ENCODE measurements at places on chromosomes 5 and 9.

GRCh38 chr9:110410961-110411360, 73.3 kb upstream of the TXNDC8 start:
- no peak for DNase-seq

DNA sequence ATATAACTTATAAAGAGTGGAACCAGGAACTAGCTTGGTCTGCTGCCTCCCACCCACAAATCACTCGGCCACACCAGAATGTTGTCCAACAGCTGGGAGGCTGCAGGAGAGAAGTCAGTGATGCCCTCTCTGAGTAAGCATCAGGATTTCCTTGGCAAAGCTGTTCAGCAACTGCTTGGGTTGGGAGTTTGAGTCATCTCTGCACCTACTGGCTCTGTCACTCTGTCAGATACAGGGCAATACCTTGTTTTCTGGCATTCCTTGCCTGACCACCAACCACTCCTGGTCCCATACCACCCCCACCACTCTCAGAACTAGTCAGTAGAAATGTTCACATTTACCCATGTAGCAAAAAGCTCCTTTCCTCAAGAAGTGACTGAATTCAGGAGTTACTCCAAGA, 36.8 kb upstream of the GCNT4 start:
- no peak for DNase-seq

- no peak for DNase-seq
Measured at GRCh38 chr5:62305358-62305714, 670 bp upstream of the KIF2A start.

GRCh38 chr5:178125253-178125906, 5.4 kb upstream of the RMND5B start:
- DNase-seq = no peak

GRCh38 chr5:135478938-135479337, 26.8 kb upstream of the TIFAB start:
- no peak for DNase-seq

GRCh38 chr9:36164989-36165388, 4.2 kb upstream of the CCIN start:
- DNase-seq = no peak

DNA sequence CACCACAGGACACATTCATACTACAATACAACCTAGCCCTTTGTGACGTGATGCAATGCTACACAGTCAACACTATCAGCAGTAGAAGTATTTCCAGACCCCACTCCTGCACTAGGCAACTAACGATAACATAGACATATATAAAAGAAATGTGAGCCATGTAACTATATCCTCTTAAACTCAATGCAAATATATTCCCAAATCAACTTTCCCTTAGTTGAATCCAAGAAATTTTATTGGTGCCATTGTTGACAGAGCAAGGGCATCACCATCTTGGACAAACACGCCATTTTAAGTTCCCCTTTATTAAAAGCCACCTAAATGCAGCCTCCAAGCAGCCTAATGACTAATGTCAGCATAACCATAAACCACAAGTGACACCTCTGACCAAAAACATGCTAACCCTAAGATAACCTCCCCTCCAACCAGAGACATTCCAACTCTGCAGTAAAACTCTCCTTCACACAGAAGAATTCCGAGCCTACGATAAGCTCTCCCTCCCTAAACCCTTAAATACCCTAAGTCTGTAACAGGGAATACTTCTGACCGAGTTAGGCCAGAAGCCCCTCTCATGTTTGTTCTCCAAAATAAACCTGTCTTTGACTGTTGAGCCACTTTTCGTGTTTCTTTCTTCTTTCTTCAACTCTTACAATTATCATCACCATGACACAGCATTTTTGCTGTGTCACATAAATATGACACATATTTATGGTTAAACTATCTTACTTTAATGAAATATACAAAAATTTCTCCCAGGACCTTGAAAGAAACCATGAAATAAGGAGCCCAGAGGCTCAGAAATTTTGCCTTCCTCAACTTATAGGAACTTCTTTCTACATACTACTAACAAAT, 1497.8 kb downstream of the EFNA5 start:
- DNase-seq = no peak

- DNase-seq = peak; percentile 90
Measured at GRCh38 chr5:176537554-176538229, 490 bp upstream of the RNF44 start.

GRCh38 chr5:113524927-113525326, 11.4 kb downstream of the YTHDC2 start:
- DNase-seq = no peak

- DNase-seq = no peak
Measured at GRCh38 chr5:37417347-37417746, 38.2 kb downstream of the WDR70 start.

DNA sequence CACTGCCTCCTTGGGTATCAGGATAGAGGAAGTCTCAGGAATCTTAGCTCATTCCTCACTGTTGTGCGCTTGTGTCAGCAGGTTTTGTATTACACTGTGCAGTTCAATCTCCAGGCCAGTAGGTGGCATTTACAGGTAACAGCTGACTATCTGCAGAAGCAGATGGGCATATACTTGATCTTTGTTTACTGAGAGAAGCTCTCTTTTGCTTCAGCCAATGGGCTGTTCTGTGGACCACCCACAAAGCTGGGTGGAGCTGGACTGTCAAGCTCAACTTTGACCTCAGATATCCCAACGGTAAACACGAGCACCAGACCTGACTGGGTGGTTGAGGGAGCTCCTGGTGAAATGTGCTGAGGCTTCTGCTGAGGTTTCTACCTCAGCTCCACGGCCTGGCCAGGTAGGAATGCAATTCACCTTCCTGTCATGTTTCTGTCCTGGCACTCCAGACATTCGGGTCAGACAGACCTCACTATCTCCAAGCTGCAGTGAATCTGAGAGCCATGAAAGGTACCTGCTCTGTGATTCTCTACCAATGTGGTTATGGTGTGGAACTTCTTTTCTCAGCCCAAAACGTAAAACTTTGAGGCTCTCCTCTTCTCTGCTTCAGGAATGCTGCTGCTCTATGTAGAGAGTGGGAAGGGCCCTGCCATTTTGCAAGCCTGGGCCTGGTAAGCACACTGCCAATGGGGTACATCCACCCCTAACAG, 167.9 kb upstream of the ACTBL2 start:
- DNase-seq = no peak

DNA sequence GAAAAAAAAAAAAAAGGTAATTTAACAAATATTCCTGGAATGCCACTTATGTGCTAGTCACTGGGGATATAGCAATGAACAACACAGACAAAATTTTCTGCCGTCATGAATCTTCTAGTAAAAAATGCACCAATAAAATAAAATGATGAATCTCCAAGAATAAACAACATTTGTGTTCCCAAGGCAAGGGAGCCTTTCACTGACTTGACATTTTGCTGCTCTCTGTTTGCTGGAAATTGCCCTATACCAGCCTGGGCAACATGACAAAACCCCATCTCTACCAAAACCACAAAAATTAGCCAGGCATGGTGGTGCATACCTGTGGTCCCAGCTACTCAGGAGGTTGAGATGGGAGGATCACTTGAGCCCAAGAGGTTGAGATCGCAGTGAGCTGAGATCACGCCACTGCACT, 64.5 kb upstream of the ERBIN start:
- DNase-seq = no peak

GRCh38 chr9:71928376-71928775, 16.9 kb downstream of the C9orf85 start:
- no peak for DNase-seq

DNA sequence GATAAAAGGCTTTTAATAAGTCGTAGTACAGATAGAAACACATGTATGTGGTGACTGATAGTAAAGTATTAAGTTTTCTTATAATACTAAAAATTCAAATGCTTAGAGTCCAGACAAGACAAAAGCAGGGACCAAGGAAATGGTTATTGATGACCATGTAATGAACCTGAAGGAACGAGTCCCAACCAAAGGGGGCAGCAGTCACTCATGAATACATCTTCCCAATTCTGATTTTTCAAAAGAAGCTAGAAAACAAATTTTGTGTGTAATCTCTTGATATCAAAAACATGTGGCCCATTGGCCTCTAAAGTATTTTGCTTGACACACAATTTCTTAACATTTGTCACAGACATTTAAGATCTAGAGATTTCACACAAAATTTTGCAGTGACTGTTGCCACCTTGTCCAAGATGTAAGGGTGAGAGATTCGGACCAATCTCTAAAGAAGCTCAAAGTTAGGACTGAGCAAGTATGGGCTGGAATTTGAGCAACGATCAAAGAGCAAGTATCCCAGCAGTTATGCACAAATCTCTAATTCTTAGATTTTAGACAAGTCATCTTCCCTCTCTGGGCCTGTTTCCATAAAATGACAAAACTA, 66.8 kb downstream of the ARL15 start:
- no peak for DNase-seq

- no peak for DNase-seq
Measured at GRCh38 chr9:107874591-107875369, 385.2 kb upstream of the KLF4 start.

DNA sequence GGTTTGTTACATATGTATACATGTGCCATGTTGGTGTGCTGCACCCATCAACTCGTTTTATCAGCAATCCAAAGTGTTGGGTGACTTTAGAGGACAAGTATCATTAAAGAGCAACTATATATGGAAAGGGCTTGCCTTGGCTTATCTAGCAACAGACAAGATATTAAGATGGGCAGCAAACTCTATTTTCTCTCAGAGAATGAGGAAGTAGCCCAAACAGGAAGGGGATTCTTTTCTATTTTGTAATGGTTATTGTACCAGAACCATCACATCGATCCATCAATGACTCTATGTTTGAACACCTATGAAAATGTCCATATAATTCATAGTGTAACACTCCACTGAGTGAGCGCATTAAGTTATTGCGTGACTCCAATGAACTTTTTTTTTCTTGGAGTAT, 260.1 kb upstream of the SLC24A2 start:
- DNase-seq = no peak

- no peak for DNase-seq
Measured at GRCh38 chr5:58447226-58447625, 12.7 kb downstream of the PLK2 start.

DNA sequence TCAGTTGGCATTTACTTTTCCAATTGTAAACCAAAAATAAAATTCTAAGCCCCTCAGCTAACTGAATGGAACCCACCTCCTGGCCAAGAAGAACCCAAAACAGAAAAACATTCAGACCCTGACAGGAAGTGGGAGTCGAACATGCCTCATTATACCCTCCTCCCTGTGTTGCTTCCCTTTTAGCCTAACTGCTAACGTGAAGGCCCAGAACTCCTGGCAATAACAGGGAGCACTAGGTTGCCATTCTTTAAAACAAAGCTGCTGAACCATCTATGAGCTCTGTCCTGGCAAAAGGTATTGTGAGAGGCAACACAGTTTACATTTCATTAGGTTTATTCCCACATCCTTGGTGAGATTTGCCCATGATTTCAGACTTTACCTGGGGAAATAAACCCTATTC, 481.4 kb downstream of the CHSY3 start:
- no peak for DNase-seq

DNA sequence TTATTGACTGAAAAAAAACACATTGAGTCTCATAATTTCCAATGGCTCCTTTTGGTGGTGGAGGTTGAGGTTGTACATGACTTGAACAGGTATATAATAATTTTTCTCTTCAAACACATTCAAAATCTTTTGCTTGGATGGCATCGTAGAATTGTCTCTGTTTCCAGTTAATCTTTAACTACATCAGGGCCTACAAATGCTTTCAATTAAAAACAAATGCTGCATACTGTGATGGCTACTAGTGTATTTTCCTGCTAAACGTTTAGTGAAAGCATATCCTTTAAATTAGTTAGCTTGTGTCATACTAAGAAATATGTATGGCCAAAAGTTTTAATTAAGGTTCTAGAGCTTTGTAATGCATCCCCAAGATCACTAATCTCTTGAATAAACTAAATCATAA, 313.8 kb downstream of the SLF1 start:
- DNase-seq = no peak

DNA sequence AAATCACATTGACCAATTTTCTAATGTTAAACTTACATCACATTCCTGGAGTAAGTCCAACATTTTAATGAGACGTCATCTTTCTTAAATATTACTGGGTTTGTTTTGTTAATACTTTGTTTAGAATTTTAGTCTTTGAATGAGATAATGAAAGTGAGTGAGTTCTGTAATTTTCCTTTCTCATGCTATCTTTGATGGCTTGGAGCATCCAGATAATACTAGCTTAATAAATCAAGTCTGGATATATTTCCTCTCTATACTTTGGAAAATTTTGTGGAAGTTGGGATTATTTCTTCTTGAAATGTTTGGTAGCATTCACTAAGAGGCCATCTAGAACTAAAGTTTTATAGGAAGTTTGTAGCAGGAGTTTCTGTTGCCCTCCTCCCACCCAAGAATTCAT, 90.8 kb upstream of the IL7R start:
- no peak for DNase-seq

DNA sequence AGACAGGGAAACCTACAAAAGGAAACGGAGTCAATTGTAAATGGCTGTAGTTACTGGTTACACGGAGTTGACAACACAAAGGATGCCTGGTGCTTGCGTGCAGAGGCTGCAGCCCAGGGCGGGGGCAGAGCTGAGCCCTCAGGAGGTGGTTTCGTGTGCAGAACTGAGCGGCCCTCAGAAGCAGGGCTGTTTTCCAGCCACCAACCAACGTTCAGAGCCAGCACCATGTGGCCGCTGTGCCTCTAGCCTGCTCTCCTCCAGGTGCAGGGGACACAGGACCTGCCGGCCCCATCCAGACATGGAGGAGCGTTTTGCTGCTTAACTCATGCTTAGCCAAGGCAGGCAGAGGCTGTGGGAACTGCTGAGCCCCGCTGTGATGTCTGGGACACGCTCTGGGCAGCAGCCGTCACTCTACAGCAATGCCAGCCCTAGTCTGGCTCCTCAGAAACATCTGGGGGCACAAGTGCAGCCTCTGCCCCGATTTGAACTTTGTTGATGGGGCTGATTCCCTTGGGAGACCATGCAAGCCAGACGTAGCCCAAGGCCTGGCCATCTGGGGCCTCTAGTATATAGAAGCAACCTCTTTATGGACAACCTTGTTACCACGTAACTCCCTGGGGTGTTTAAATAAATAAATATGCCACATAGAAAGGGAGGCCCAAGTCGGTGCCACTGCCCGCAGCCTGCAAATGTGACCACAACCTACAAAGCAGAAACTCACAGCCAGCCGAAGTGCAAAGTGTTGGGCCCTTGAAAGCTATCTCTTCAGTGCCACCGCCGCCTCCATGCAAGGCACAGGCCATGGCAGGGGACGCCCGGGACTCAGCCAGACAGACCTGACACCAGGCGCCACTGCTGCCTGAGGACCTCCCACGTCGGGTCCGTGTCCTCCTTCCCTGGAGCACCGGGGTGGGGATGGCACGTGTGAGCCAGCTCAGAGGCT, 42.1 kb downstream of the NKD2 start:
- no peak for DNase-seq

DNA sequence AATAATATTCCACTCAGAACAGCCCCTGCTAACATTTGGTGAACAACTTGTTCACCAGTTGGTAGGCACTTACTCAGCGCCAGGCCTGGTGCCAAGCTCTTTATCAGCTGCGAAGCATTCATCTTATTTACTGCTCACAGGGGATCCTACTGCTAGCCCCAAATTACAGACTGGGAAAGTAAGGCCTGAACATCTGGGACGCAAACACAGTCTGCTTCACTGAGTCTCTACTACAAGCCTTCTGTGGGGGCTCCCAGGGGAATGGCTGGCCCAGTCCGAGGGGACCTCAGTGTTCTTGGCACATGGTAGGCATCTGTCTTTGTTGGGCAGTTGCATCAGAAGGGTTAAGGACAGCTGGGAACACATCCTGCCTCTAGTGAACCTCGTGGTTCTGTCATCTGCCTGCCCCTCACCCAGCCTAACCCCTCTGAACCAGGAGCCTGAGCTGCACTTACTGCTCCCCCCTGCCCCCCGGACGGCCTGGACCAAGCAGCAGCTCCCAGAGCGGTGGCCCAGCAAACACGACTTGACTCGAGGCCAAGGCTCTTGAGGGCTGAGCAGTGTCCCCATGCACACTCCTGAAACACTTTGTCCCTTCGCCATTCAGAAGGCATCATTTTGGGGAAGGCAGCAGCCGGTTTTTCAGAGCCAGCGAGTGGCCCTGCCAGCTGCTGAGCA, at the start of gene PHYHD1:
Gene PHYHD1, plus strand, starts transcription at position 602 of the 678 bp plus-strand sequence. CDS start 1,342 bp downstream, outside the sequence.
- DNase-seq = no peak
